ENCODE measurements at places on chromosomes 6 and 20. TPM values are rescaled to one million over a fixed set of nuclear protein-coding genes. Genes with fewer than 3 reads are reported as not detected.
A peak's percentile ranks its signal among the peaks of the same experiment; 100 is the strongest.

GRCh38 chr20:45592574-45593189, 13.6 kb upstream of the WFDC8 start:
- peak; percentile 19 for DNase-seq
- no peak overlapping the region for H3K4me3 ChIP-seq
- no peaks in the 10 kb centered on the region for H3K4me1 ChIP-seq
- no peaks in the 10 kb centered on the region for H3K36me3 ChIP-seq

GRCh38 chr6:111603040-111603439, 2.6 kb downstream of the TRAF3IP2 start:
- H3K27ac ChIP-seq, result no peak overlapping the region
- H3K27me3 ChIP-seq, result no peaks in the 10 kb centered on the region
- H3K4me3 ChIP-seq, result no peak overlapping the region
- H3K36me3 ChIP-seq, result 0 out of 3 replicates have a peak, but pooled peaks cover 4% of the 10 kb centered on the region
- H3K4me1 ChIP-seq, result peaks cover 26% of the 10 kb centered on the region

- H3K27me3 ChIP-seq, result 0 out of 3 replicates have a peak, but pooled peaks cover 2% of the 10 kb centered on the region
- DNase-seq, result no peak
- no peak overlapping the region for H3K27ac ChIP-seq
- no peaks in the 10 kb centered on the region for H3K36me3 ChIP-seq
- no peaks in the 10 kb centered on the region for H3K4me1 ChIP-seq
Observed at GRCh38 chr20:24136659-24137246, 148.2 kb upstream of the GGTLC1 start.

DNA sequence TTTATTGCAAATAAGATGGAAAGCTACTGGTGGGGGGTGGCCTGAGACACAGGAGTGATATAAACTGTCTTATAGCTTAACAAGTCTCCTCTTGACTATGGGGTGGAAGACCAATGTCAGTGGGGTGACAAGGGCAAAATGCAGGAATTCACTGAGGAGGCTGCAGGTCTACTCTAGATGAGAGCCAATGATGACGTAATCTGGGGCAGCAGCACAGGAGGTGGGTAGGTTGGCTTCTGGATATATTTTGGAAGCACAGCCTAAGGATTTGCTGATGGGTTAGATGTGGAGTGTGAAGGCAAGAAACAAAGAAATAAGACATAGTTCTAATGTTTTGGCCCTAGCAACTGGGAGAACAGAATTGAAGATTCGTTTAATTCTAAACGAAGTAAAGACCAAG, 253.2 kb downstream of the PTPRT start:
- H3K4me3 ChIP-seq, result no peak overlapping the region
- no peak overlapping the region for H3K27ac ChIP-seq
- H3K27me3 ChIP-seq, result no peaks in the 10 kb centered on the region
- DNase-seq, result no peak
- H3K4me1 ChIP-seq, result no peaks in the 10 kb centered on the region

The PROKR2 gene
- total RNA-seq, result not detected

DNA sequence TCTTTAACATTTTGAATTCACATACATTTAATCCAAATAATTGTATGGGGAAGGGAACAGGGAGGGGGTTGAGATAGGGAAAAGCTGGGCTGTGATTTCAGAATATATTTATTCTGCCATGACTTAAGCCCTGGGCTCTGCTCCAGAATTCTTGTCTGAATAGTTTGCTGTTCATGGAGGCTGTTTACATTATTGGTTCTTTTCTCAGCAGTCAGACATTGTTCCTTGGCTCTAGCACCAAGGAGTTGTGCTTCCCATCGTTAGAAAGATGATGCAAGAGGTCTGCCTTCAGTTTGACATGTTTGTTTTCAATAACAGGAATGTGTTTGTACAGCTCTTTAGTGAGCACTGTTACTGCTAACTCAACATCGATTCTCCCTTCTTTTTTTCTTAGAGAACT, 198.8 kb upstream of the CDYL start:
- H3K4me3 ChIP-seq, result no peak overlapping the region
- H3K4me1 ChIP-seq, result no peaks in the 10 kb centered on the region
- H3K36me3 ChIP-seq, result no peaks in the 10 kb centered on the region
- H3K27me3 ChIP-seq, result no peaks in the 10 kb centered on the region

DNA sequence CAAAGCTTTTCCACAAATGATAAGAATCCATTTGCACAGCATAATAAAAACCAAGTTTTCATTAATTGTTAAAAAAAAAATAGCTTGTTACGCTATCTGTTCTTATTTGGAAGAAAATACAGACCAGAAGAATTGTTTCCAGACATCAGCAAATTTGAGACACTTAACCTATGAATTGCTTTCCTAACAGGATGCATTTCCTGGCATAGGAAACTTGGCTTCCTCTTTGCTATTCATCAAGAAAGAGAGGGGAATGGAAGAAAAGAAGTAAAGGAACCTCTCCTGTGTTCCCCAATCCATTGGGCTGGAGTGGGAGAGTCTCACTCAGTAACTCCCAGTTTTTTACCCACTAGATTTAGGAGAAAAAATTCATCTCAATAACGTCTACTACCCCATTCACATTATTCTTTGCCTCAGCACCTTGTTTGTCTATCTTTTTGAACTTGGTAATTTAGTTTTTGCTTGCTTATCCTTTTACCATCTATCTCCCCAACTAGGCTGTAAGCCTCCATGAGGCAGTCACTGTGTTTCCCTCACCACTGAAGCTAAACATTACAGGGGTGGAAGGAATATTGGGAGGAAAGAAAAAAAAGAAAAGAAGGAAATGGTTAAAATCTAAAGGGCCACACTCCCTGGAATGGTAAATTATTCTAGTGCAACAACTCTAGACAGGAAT, 150.3 kb downstream of the COL21A1 start:
- DNase-seq, result no peak
- no peak overlapping the region for H3K27ac ChIP-seq
- H3K36me3 ChIP-seq, result no peaks in the 10 kb centered on the region
- no peak overlapping the region for H3K4me3 ChIP-seq
- H3K4me1 ChIP-seq, result no peaks in the 10 kb centered on the region

- no peak overlapping the region for H3K4me3 ChIP-seq
- no peaks in the 10 kb centered on the region for H3K4me1 ChIP-seq
- H3K36me3 ChIP-seq, result no peaks in the 10 kb centered on the region
Observed at GRCh38 chr20:10521068-10521831, 86.1 kb downstream of the SLX4IP start.

The PPP1R16B gene
- total RNA-seq, result 11.5 TPM

The COL9A1 gene
- 0.13 TPM for total RNA-seq

DNA sequence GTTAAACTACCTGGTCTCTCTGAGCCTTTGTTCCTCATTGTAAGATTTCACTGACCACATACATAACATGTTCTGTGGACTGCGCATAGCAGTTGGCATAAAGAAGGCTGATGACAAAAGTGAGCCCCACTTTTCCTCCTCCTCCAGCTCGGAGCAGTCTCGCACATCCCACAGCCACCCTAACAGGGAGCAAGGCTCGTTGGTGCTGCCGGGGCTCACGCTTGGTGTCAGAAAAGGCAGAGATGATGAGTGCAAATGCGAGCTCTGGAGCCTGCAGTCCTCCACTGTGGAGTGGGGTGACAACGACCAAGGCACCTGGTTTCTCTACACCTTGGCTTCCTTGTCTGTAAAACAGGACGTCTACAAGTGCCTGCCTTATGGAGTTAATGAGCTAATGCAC, 9.7 kb downstream of the TGM3 start:
- no peak overlapping the region for H3K4me3 ChIP-seq
- no peaks in the 10 kb centered on the region for H3K36me3 ChIP-seq
- H3K27ac ChIP-seq, result no peak overlapping the region
- peaks cover 7% of the 10 kb centered on the region for H3K27me3 ChIP-seq
- no peaks in the 10 kb centered on the region for H3K4me1 ChIP-seq
- no peak for DNase-seq

The FNDC11 gene
- 0.89 TPM for total RNA-seq

The SLC32A1 gene
- total RNA-seq, result not detected

DNA sequence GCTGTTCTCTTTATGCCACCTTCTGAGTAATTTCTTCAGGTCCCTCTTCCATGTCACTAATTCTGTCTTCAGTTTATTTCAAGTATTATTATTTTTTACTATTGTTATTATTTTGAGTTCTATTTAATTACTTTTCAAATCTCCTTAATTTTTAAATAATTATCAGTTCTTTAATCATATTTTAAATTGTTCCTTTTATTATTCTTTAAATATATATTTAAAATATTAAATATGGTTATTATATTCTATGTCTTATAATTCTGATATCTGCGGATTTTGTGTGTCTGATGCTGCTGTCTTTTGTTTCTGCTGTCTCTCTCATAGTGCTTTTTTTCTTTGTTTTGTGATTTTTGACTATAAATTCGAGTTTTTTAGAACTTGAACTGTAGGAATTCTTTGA, 2.2 kb downstream of the POLR1H start:
- DNase-seq, result no peak
- peaks cover 14% of the 10 kb centered on the region for H3K4me1 ChIP-seq
- H3K27ac ChIP-seq, result no peak overlapping the region
- H3K4me3 ChIP-seq, result no peak overlapping the region
- peaks cover 28% of the 10 kb centered on the region for H3K36me3 ChIP-seq

The SIRPD gene
- total RNA-seq, result not detected

The CMTR1 gene
- 63.5 TPM for total RNA-seq

DNA sequence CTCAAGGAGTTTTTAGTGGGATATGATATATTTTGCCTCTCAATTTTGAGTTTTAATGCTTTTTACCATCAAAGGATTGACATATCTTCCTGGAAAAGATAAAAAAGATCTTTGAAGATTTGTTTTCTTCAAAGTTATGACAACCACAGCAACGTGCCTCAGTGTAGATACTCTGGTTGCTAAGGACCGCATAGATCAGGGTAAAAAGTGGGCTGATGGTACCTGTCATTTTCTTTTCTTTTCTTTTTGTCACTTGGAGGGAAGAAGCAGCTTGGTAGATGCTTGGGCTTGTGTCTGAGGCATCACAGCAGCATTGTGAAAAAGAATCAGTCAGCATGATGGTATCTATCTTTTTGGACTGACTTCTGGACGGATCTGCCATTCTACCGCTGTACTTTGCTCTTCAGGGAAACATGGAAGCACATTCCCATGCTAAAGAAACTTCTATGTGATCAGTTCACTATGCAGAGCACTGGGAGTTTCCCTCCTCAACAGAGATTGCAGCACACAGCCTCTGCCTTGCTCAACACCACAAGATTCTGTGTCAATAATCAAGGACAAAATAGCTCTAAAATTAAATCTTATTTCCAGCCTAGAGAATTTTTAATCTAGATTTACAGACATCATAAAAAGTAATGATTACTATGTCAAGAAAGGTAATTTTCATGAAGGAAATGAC, 54.8 kb upstream of the SGK1 start:
- no peaks in the 10 kb centered on the region for H3K27me3 ChIP-seq
- H3K36me3 ChIP-seq, result no peaks in the 10 kb centered on the region
- H3K27ac ChIP-seq, result peak overlapping the region; percentile 79
- peaks cover 19% of the 10 kb centered on the region for H3K4me1 ChIP-seq
- H3K4me3 ChIP-seq, result no peak overlapping the region

DNA sequence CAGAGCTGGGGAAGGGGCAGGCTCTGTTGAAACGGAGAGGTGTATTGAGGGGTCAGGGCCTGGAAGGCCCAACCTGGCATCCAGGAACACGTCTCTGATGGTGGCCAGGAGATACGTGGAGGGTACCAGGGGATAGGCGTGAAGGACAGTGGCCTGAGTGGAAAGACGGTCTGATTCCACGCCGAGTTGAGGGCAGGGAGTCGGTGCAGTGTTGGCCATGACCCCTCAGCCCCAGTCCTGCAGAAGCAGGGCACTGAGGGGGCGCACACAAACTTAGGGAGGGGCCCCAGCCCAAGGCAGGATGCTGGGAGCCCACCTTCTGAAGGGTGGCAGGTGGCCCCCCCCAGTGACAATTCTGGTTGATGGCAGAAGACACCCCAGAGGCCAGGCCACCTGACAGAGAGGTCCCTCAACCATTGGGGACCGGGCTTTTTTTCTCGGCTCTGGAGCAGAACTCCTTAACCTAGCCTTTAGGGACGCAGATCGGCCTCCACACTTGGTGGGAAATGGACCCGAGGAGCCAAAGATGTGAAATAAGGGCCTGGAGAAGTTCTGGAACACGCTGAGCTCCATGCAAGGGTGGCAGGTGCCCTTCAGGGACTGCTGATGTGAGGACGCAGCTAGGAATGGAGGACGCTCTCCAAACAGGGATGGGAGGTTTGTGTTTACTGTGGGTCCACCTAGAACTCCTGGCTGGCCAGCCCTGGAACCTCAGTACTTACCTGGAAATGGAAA, 91.0 kb downstream of the TMEM242 start:
- H3K4me1 ChIP-seq, result peaks cover 44% of the 10 kb centered on the region
- DNase-seq, result no peak
- no peak overlapping the region for H3K27ac ChIP-seq
- no peak overlapping the region for H3K4me3 ChIP-seq
- H3K27me3 ChIP-seq, result peaks cover 9% of the 10 kb centered on the region
- no peaks in the 10 kb centered on the region for H3K36me3 ChIP-seq

DNA sequence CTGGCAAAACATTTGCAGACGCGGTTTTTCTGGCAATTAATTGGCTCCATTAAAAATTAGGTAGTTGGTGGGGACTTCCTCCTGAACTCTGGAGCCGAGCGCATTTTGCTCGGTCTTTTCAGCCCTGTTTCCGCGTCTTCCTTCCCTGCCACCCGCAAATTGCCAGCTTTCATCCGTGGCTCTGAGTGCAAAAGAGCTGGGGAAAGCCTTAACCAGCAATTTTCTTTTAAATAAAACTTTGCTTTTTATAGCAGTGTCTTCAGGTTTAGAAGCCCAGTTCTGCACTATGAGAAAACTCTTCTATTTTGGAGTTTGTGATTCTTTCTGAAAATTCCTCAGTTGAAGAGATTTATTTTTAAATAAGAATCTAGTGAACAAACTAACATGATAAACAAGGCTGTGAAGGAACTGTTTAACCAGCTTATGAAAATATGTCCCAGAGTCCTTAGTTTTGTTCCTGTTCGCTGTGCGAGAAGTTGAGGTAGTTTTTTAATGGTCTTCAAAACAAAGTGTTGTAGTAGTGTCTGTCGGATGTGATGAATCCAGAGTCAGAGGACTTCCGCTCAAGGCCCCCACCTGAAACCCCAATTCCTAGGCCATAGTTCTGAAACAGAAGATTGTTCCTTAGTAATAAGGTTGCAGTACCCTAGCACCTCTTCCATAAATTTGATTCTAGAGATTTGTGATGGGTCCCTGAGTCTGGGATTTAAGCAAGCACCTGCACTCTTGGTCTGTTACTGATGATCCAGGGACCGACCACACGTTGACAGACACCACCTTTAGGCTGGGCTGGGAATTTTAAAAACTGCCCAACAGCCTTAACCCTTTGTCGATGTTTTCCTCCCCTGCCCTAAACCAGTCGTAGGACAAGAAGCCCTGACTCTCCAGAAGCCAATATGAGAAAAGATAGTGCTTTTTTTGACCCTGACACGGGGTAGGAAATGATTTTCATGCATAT, 950 bp downstream of the KCTD20 start:
- no peaks in the 10 kb centered on the region for H3K27me3 ChIP-seq
- peak overlapping the region; percentile 91 for H3K4me3 ChIP-seq
- H3K4me1 ChIP-seq, result peaks cover 31% of the 10 kb centered on the region
- peaks cover 24% of the 10 kb centered on the region for H3K36me3 ChIP-seq
- H3K27ac ChIP-seq, result peak overlapping the region; percentile 89

All from K562 (cell line).